ENCODE measurements at places on chromosomes 16 and 17.
A peak's percentile ranks its signal among the peaks of the same experiment; 100 is the strongest.

GRCh38 chr17:21303441-21304065, 19.0 kb downstream of the MAP2K3 start:
- DNase-seq: no peak

DNA sequence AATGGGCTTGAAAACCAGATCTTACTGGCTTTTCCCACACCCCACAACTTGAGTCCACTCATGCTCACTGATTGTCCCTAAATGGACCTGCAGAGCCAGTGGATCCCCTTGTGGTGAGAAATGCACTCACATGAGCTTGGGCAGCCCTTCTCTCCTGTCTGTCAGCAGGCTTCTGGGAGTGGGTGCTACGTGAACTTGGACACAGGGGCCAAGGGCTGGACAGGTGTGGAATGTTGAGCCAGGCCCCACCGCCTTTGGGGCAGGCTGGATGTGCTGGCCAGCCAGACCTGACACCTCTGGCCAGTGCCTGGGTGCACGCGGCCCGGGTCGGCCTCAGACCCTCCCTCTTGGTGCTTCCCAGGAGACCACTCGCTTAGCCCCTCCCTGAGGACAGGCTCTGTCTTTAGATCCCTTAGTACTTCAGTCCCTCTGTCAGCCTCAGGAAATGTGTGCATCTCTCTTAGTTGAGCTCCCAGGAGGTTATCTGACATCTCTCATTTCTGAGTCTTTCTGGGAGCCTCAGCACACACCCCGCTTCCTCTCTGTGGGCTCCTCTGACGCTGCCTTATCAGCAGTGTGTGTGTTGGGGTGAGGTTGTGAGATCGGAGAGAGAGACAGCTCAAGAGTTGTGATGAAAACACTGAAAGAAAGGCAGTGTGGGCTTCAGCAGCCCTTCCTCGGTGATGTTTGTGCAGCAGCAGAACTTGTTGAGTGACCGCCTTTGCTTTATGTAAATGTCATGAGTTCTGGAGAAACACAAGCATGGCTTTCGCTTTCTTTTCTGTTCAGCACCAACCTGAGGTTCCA, 117.0 kb downstream of the RAB11FIP4 start:
- DNase-seq: no peak

- DNase-seq: no peak
Observed at GRCh38 chr16:67649494-67649931, 4.6 kb downstream of the CARMIL2 start.

DNA sequence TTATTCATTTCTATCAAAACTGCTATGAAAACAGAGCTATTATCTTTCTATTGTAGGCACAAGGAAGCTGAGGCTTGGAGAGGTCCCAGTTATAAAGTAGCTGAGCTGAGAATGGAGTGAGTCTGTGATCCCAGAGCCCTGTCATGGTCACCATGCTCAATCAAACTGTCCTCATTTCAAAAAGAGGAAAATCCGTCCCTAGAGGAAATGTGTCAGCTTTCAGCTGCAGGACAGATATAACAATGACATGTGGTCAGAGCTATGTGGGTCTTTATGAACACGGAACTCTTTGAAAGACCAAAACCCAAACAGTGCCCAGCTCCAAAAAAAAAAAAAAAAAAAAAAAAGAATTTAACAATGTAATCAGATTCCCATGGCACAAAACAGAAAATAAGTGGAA, 266.1 kb downstream of the XYLT1 start:
- DNase-seq: no peak

DNA sequence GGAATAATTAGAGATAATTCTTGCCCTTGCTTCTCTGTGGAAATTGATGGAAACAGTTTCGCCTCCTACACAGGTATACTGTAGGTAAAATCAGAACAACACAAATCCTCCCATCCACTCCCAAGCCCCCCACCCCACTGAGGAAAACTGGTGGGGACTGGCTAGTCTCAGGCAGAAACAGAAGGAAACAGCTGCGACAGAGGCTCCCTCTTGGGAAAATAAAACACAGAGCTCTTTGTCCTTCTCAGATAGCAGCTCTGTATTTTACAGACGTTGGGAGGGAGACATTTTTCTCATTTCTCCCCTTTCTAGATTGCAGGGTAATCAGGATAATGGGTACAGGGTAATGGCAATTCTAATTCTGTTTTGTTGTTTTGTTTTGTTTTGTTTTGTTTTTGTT, 1.1 kb downstream of the SLFN13 start:
- no peak for DNase-seq

GRCh38 chr17:43755389-43755875, 3.2 kb downstream of the SOST start:
- no peak for DNase-seq

DNA sequence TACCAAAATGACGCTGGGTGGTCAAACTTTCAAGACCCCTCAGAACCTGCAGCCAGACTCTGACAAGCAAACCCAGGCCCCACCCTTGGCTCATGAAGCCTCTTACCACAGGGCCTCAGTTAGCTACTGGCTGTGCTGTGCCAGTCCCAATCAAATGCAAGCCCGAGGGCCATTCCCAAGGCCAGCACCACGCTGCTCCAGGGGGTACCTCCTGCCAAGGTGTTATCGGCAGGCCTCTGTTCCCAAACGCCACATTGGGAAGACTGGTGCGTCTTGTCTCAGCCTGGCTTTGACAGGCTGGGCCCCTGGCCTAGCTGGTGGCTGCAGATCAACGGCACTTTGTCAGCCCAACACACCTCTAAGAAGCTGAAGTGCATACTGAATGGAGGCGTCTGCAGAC, 35.8 kb upstream of the NOG start:
- DNase-seq: no peak

- DNase-seq: peak; percentile 54
Observed at GRCh38 chr16:1002399-1003166, 21.0 kb downstream of the SOX8 start.

DNA sequence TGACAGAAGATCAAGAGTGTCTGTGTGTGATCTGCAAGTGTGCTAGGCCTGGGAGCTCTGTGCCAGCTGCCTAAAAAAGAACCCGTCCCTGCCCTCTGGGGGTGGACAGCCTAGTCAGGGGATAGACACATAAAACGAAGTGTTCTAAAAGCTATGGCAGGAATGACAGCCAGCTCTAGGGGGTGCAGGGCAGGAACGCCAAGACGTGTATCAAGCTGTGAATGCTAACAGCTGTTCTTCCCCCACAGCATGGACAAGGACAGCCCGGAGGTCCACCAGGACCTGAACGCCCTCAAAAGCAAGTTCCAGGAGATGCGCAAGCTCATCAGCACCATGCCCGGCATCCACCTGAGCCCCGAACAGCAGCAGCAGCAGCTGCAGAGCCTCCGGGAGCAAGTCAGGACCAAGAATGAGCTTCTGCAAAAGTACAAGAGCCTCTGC, 5.1 kb downstream of the RASD1 start:
- DNase-seq: no peak

GRCh38 chr17:48550502-48551213, 5.7 kb upstream of the HOXB2 start:
- no peak for DNase-seq

DNA sequence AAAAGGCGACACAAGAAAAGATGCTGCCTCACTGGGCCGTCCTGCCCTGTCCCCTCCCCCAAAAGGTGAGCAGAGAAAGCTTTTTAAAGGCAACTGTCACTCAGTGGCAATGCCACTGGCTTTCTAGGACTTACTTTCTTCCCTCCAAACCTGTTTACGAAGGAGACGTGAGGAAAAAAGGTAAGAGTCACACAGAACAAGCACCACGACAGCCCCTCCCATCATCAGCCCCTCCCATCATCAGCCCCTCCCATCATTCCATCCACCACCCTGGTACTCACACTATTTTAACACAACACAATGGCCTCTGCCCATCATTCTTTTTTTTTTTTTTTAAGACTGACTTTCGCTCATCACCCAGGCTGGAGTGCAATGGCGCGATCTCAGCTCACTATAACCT, 77.1 kb downstream of the NXN start:
- no peak for DNase-seq

GRCh38 chr17:80504686-80505413, 28.4 kb upstream of the NPTX1 start:
- no peak for DNase-seq

GRCh38 chr17:80751946-80752581, 207.4 kb downstream of the RPTOR start:
- no peak for DNase-seq

- no peak for DNase-seq
Observed at GRCh38 chr17:71522383-71522782, 598.4 kb upstream of the SOX9 start.

GRCh38 chr17:29760279-29761039, 137.7 kb upstream of the CORO6 start:
- no peak for DNase-seq

GRCh38 chr16:78892951-78893733, 707.4 kb downstream of the MAF start:
- no peak for DNase-seq

DNA sequence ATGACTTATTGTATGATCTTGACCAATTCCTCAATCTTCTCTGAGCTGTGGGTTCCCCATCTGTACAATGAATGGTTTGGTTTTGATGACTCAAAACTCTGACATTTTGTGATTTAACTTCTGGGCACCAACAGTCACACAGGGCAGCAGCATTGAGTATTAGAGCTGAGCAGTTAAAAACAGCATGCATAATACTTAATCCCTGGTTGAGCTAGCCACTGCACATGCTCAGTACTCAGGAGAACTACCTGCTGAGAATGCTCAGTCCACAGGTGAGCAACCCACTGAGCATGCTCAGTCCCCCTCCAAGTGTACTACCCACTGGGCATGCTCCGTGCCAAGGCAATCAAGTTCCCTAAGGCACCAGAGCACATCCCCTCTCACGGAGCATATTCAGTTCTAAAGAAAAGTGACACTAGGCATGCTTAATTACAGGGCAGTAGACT, 68.7 kb downstream of the AIPL1 start:
- peak; percentile 31 for DNase-seq

DNA sequence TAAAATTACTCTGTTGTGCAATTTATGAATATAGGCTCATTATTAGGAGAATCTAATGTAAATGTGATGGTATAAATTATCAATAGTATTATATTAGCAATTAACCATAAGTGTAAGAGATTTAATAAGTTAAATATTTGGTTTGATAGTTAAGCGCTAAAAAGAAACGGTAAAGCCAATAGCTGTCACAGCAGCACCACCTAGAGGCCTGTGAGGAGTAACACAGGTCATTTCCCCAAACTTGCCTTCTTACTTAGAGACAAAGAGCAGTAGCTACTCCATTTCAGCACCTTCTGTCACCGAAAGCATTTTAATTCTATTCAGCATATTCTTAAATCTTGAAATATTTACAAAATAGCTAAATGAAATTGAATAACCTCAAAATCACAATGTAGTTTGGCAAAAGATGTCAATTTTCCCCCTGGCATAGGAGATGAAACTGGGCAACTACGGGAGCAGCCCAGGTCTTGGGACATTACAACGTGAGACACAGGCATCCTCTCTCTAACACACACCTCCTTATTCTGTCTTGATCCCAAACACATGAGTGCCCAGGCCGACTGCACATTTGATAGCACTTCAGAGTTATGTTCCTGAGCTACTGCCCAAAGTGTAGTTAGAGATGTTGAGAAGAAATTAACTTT, 14.3 kb upstream of the DYNLRB2 start:
- DNase-seq: no peak

GRCh38 chr17:83125515-83126274, 46.3 kb downstream of the METRNL start:
- no peak for DNase-seq

- DNase-seq: no peak
Observed at GRCh38 chr17:48163809-48164208, 56.2 kb downstream of the SNX11 start.

DNA sequence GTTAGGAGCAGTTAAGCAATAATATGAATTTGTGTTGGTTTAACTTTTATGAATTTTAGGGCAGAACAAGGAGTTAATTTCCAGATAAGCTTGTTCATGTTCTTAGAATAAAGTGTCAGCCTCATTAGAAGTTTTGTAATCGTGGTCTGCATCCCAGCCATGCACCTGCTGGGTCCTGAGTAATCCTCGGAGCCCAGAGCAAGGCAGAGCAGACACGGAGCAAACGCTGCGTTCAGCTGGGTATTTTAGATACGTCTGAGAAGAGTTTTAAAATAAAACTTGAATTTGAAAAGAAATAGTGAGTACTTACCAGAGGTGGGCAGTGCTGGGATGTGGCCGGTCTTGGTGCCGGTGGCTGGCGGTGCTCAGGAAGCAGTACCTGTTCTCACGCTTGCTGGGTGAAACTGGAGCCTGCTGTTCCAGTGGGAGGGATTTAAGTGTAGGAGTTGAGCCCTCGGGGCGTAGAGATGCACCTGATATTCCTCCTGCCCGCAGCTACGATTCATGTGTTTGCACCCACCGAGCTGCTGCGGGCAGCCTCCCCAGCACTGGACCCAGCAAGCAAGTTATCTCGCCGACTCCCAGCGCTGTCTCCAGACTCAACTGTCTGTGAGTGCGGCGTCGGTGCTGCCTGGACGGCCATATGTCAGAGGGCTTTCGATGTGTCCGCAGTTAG, at the start of gene ZNF750:
TSS of gene ZNF750 (minus strand) at position 406 of the 676 bp plus-strand sequence. CDS start 7,568 bp downstream, outside the sequence.
- DNase-seq: no peak

DNA sequence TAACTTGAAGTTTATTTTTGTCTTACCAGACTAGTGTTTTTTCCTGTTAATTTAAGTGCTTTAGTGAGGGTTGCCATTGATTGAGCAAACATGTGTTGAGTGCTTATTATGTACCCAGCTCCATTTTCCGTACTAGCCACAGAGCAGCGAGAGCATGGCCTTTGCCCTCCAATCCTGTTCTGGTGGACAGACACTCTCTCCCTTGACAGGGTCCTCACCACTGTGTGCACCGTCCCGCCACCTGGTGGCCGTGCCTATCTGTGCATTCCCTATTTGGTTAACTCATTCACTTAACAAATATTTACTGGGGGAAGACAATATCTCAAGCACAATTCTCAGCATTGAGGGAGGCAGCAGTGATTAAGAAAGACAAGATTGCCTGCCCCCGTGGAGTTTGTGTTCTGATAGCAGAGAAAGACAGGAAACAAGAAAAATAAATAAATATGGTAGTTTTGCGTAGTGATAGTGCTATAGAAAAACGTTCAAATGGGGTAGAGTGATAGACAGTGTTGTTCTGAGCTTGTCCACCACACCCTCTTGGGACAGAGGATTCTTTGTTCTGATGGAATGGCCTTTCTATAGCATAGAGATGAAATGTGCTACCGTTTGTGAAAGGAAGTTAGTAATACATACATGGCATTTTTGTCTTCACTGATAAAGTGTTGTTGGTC, 13.0 kb downstream of the CDH13 start:
- DNase-seq: no peak

GRCh38 chr17:38605841-38606645, at the start of gene SRCIN1:
Gene SRCIN1 (minus strand): TSS chr17:38605952. CDS start chr17:38605705, 247 bp downstream.
- DNase-seq: no peak

DNA sequence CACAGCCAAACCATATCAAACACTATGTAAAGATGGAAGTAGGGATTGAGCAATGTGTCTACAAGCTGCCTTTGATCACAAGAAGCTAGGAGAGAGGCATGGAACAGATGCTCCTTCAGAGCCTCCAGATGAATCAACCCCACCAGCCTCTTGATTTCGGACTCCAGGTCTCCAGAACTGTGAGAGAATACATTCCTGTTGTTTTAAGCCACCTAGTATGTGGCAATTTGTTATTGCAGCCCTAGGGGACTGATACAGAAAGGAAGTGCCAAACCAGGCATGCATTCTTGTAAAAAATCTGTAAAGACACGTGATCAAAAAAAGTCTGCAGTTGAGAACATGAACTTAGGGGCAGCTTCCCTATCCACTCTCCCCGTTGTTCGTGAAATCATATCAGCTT, 91.1 kb downstream of the C17orf67 start:
- DNase-seq: no peak

- DNase-seq: no peak
Observed at GRCh38 chr17:1683459-1683858, 1.2 kb downstream of the PRPF8 start.
